Prostate gland (tissue), 2 donors: ENCODE measurements at places on chromosomes 16 and 17. TPM values are rescaled to one million over a fixed set of nuclear protein-coding genes. Genes with fewer than 3 reads are reported as not detected.

DNA sequence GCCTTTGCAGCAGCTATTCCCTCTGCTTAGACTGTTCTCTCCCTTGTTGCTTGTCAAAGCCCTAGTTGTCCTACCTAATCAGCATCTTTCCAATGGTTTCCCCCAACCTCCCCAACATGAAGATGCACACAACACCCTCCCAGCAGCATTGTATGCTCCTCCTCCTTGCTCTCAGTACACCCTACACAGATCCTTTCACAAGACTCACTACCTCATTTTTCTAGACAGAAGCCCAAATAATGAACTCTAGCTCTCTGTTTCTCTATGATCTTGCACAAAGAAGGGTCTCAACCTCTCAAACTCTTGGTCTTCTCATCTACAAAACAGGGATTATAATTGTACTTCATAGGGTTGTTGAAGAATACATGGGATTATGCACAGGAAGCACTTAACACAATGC lies 19.4 kb downstream of the PSME3IP1 start:
- peaks cover 10% of the 10 kb centered on the region for H3K36me3 ChIP-seq
- peaks cover 7% of the 10 kb centered on the region for H3K4me1 ChIP-seq
- no peaks in the 10 kb centered on the region for H3K27me3 ChIP-seq
- no peak for DNase-seq

GRCh38 chr16:3745751-3746355 lies 28.5 kb upstream of the TRAP1 start:
- H3K4me1 ChIP-seq, result no peaks in the 10 kb centered on the region
- DNase-seq, result no peak
- H3K27ac ChIP-seq, result no peak overlapping the region

- H3K27ac ChIP-seq, result peak overlapping the region; percentile 100
- no peaks in the 10 kb centered on the region for H3K36me3 ChIP-seq
- no peaks in the 10 kb centered on the region for H3K27me3 ChIP-seq
- no peak for DNase-seq
Observed at GRCh38 chr17:7477392-7478275, 1.8 kb downstream of the ZBTB4 start.

GRCh38 chr16:51723036-51723724 lies 572.1 kb upstream of the SALL1 start:
- DNase-seq, result no peak
- H3K4me1 ChIP-seq, result no peaks in the 10 kb centered on the region
- H3K27ac ChIP-seq, result no peak overlapping the region
- no peak overlapping the region for H3K4me3 ChIP-seq
- H3K27me3 ChIP-seq, result no peaks in the 10 kb centered on the region
- H3K36me3 ChIP-seq, result no peaks in the 10 kb centered on the region

DNA sequence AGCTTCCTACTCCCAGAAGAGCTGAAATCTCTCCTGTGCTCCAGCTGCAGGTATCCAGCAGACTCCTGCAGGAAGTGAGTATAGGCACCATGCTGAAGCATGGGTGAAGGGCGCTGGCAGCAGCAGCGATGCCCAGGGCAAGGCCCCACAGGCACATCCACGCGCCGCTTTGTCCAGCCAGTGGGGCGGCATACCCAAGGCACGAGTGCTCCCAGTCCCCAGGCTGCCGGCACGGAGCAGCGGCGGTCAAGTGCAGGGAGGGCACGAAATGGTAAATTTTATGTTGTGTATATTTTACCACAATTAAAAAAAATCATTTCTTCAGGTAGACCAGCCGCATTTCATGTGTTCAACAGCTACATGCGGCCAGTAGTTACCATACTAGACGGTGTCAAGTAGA lies 73.1 kb downstream of the HIC1 start:
- no peaks in the 10 kb centered on the region for H3K27me3 ChIP-seq
- no peak for DNase-seq
- no peak overlapping the region for H3K4me3 ChIP-seq
- peaks cover 10% of the 10 kb centered on the region for H3K4me1 ChIP-seq
- H3K27ac ChIP-seq, result no peak overlapping the region
- H3K36me3 ChIP-seq, result no peaks in the 10 kb centered on the region

Gene PPM1E
- total RNA-seq, result 4.1 TPM

Gene LAT
- 4.7 TPM for total RNA-seq

GRCh38 chr16:81885976-81886586 lies 107.0 kb downstream of the PLCG2 start:
- H3K27ac ChIP-seq, result no peak overlapping the region
- no peak for DNase-seq
- H3K36me3 ChIP-seq, result no peaks in the 10 kb centered on the region
- no peaks in the 10 kb centered on the region for H3K27me3 ChIP-seq

- H3K36me3 ChIP-seq, result no peaks in the 10 kb centered on the region
- no peaks in the 10 kb centered on the region for H3K27me3 ChIP-seq
- H3K27ac ChIP-seq, result no peak overlapping the region
- H3K4me3 ChIP-seq, result no peak overlapping the region
Observed at GRCh38 chr16:30581457-30581856, 4.0 kb downstream of the ZNF785 start.

Gene SLC6A2
- 0.32 TPM for total RNA-seq

Gene EPN3
- 60.8 TPM for total RNA-seq

Gene STX1B
- 0.91 TPM for total RNA-seq

Gene HS3ST6
- total RNA-seq, result 0.77 TPM

Gene CDC27
- total RNA-seq, result 32.2 TPM

GRCh38 chr17:68851890-68852289 lies 103.3 kb downstream of the ABCA8 start:
- H3K27ac ChIP-seq, result no peak overlapping the region
- H3K27me3 ChIP-seq, result no peaks in the 10 kb centered on the region
- H3K36me3 ChIP-seq, result no peaks in the 10 kb centered on the region
- H3K4me3 ChIP-seq, result no peak overlapping the region
- no peaks in the 10 kb centered on the region for H3K4me1 ChIP-seq

DNA sequence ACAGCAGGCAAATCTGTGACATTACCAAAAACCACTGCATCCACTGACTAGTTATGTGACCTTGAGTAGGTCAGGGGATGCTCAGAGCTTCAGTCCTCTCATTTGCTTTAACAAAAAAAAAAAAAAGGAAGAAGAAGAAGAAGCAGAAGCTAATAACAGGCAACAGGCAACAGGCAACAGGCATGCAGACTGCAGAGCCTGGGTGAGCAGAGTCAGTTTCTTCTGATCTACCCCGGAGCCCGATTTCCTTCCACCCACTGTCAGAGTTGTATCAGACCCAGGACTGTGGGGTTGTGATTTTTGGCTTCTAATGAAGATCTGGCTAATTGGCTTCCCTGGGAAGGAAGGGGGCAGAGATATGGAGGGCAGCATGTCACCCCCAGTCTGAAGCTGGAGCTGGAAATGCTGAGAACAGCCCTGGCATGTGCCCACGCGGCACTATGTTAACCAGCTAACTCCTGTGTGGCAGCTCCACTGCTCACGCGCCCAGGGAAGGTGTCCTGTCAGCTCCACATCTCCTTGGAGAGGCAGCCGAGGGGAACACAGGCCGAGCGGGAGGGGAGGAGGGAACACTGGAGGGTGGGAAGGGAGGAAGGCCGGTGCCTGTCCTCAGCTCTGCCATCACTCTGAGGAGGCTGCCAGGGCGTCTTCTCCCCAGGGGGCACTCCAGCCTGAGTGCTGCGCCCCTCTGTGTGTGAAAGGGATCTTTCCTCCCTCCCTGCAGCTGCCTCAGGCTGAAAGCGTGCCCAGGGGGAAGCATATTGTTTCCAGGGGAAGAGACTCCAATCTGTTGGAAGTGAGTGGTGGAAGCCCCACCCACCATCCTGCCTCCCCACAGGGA lies 17.6 kb downstream of the SRCIN1 start:
- H3K27me3 ChIP-seq, result no peaks in the 10 kb centered on the region
- no peaks in the 10 kb centered on the region for H3K4me1 ChIP-seq
- H3K4me3 ChIP-seq, result no peak overlapping the region

Gene VTN
- 57.8 TPM for total RNA-seq

DNA sequence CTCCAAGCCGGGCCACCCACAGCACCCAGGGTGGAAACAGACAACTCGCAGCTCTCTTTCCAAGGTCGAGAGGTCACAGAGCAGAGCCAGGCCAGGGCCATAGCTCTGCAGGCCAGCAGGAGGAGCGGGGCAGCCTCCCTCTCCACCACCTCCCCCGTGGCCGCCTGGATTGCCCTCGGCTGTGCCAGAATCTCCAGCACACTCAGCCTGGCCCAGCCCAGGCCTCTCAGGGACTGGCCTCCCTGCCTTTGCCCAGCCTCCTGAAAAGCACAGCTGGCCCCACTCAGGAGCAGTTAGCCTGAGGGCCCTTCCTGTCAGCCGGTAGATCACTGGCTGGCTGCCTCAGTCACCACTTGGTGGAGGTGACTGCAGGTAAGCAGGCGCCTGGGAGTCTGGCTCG lies 85.8 kb upstream of the SEC14L1 start:
- no peak overlapping the region for H3K4me3 ChIP-seq
- H3K36me3 ChIP-seq, result no peaks in the 10 kb centered on the region
- H3K27me3 ChIP-seq, result no peaks in the 10 kb centered on the region

Gene SPATA22
- not detected for total RNA-seq
